ENCODE measurements at places on chromosomes 7 and 10.
A peak's percentile ranks its signal among the peaks of the same experiment; 100 is the strongest.

DNA sequence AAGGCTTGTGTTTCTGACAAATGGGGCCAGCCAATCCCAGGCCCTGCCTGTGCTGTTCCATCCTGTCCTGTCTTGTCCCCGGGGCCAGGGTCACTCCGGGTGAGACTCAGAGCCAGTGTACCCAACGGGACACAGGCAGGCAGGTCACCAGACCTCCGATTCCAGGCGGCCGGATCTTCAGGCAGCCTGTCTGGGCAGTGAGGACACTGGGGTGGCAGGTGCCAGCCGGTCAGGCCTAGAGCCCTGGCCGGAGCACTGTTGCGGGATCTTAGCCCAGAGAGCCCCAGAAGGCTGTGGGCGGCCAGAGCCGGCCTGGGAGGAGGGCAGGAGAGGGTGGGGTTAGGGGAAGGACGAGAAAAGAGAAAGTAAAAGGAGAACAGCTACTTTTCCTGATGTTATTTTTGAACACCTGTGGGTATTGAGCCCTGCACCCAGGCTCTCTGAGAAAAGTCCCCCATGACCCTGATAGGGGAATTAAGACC, 134.3 kb upstream of the TNRC18 start:
- DNase-seq, result no peak

DNA sequence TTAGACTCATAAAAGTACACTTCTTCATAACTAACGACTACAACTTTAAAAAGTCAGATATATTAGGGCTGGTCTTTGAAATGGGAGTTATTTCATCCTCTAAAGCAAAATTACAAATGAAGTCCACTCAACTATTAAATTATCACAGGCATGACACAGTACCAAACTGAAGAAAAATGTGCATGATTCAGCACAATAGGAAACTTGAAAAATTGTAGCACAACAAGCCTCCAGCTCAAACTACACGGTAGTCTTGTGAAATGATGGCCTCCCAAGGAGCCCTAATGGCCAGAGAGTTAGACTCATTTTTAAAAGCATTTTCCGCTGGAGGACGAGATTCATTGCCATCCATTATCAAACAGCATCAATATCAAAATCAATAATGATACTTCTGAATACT, 76.4 kb downstream of the MAGI2 start:
- DNase-seq, result no peak

- peak; percentile 2 for DNase-seq
Observed at GRCh38 chr10:4344492-4344994, 481.5 kb upstream of the AKR1E2 start.

GRCh38 chr7:155201325-155202087, 96.2 kb upstream of the INSIG1 start:
- no peak for DNase-seq

DNA sequence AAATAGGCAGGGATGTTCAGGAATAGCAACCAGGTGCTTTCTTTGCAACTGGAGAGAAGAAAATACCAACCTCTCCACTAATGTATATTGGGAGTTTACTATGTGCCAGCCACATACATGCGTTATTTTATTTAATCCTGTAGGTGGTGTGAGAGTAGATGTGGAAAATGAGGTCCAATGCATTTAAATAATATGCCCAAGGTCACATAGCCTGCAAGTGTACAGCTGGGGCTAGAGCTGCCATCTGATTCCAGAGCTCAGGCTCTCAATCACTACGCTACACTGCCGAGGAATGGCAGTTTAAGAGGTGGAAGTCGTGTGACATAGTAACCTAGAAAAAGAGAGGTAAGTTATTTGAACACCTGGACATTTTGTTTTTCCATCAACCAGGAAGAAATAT, 277.0 kb downstream of the EXOC4 start:
- no peak for DNase-seq

GRCh38 chr10:42543840-42544372, 94.5 kb downstream of the ZNF33B start:
- no peak for DNase-seq

GRCh38 chr7:123538189-123538714, 3.9 kb upstream of the IQUB start:
- DNase-seq, result no peak

DNA sequence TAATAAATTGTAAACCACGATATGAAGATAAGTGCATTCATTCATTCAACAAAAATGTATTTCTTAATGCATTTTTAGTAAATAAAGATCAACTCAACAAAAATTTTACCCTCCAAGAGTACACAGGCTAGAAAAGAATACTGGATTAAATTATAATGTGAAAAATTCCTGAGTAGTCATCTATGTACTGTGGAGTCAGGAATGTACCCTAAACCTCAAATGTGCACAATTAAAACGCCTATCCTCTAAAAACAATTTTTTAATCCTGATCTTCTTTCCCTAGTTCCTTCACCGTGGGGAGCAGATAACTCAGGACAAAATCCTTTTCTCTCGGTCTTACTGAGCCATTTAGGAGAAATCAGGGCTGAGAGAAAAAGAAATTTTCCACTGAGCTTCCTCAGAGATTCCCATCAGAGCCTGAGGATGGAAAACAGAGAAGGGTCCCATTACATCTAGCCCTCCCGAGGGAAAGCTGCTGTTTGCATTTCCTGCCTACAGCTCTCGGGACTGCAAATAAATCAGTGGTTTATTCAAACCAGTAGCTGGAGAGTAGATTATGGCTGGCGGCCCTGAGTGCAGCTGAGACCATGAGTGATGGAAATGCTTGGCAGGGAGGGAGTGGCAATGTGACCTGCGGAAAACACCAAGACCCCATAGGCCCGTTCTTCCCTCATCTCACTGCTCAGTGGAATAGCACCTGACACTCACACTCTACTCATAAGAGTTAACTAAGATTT, 7.4 kb downstream of the TAS2R40 start:
- no peak for DNase-seq

DNA sequence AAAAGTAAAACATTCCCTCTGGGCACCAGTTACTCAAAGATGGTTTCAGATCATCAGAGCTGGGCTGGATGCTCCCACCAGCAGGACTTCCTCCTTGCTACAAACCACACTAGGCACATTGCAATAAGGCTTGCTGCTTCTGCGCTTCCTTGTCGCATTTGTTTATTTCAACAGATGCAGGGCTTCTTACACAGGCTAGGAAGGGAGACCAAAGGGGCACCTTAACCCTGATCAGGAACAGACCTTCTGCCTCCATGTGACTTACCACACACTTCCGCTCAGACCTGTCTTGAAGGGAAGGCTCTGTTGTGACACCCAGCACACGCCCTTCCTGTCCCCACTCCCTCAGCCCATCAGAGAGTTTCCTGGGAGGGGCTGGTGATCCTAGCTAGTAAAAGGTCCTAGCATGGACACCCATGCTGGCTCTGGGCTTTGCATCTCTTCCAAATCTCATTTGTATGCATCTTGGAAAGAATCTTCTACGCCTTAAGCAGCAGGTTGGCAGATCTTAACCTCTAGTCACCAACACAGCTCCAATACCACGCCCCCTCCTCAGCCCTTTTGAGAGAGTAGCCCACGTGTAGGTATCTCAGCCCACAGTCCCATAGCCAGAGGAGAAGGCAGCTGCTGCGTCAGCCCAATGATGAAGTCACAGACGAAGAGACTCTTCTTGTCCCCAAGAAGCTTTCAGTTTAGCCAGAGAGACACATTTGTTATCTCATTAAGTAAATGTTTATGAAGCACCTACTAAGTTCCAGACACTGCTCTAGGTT, 47.1 kb upstream of the SVIL start:
- peak; percentile 96 for DNase-seq
